ENCODE measurements at places on chromosomes 12 and 14. TPM values are rescaled to one million over a fixed set of nuclear protein-coding genes. Genes with fewer than 3 reads are reported as not detected.

Gene SYNDIG1L
- not detected for total RNA-seq

Gene CBLN3
- 2.0 TPM for total RNA-seq

Gene PDE3A
- total RNA-seq: 0.12 TPM

Gene DDN
- total RNA-seq: 8.1 TPM

Gene PAPLN
- total RNA-seq: 9.6 TPM

Gene REM2
- 0.47 TPM for total RNA-seq

Gene LRTM2
- total RNA-seq: 0.07 TPM

Gene MANSC1
- 0.20 TPM for total RNA-seq

Gene TXNRD1
- 327 TPM for total RNA-seq

GRCh38 chr14:81087230-81087629 is 131.8 kb downstream of the TSHR start:
- DNase-seq: no peak

GRCh38 chr12:22744197-22744596 is 119.2 kb downstream of the ETNK1 start:
- DNase-seq: no peak

DNA sequence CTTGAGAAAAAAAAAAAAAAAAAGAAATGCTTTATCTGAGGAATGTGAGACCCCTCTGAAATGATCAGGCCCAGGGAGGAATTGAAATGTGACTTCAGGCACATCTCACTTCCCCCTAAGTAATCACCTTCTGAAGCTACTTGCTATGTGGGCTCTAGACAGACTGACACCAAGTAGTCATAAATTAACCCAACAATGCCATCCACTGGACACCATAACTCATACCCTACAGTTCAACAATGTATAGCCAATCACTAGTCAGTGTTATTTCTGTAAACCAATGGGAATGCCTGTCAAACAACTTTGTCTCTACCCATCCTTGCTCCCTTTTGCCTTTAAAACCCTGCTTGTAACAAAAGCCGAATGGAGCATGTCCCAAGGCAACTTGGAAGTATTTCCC is 182.7 kb upstream of the TMPO start:
- no peak for DNase-seq

DNA sequence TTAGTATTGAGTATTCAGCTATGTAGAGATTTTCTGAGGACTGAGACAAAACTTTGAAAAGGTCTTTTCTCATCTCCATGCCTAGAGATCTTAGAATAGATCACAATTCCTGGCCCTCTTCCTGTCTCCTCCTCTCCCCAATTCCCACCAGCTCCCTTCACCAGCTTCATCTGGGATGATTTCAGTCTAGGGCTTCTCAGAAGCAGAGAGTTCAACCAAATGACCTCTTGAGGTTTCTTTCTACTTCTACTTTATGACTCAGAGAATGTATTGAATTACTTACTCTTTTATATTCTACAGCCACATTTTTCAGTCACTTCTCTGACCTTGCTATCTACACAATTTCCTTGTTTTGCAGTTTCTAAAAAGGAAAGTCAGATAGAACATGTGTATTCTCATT is 19.4 kb upstream of the SNX6 start:
- DNase-seq: no peak

DNA sequence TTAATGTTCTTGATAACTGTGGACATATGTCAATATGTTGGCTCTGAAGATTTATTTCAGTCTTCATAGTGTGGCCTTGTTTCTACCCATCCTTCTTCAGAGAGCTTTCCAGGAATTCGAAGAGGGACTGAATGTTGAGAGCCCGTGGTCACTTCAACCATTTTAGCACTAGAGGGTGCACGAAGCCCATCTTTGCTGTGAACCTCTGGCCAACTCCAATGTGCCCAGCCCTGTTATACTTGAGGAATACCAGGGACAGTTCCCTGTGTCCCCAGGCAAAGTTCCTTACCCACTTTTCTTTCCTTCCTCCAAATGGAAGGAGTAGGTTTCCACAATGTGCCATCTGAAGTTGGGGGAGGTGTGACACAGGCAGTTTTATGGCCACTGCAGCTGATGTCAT is 603.5 kb downstream of the RPL10L start:
- peak; percentile 39 for DNase-seq

GRCh38 chr14:89588840-89589296 is 171.8 kb upstream of the FOXN3 start:
- no peak for DNase-seq

DNA sequence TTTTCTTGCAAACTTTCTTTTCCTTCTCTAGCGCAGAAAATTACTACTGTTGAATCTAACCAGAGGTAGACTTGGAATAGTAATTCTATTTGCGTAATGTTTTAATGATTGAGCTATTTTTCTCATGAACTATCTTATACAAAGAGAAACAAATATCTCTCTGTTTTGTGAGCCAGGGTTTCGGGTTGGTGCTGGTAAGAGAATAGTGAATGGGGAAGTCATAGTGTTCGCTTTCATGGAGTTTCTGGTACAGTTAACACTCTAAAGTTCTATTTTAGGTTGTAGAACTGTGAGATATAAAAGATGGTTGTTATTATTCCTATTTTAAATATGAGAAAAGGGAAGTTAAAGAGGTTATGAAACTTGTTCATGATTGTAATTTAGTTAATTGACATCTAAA is 6.6 kb downstream of the CLEC1B start:
- no peak for DNase-seq

DNA sequence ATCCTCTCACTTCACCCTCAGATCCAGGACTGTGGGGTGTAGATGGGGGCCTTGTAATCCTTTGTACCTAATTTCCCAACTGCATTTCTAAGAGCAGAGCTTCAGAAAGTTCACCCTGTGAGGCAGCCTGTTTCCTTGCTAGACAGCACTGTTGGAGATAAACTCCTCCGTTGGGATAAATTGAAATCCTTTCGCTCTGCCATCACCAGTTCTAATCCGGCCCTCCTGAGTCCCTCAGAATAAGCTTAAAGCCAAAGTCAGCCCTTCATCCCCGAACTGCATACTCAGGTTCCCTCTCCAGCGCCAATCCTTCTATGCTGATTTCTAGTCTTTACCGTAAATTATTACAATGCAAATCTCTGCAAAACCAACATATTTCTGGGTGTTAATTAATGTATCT is 114.7 kb downstream of the PRMT8 start:
- DNase-seq: no peak

DNA sequence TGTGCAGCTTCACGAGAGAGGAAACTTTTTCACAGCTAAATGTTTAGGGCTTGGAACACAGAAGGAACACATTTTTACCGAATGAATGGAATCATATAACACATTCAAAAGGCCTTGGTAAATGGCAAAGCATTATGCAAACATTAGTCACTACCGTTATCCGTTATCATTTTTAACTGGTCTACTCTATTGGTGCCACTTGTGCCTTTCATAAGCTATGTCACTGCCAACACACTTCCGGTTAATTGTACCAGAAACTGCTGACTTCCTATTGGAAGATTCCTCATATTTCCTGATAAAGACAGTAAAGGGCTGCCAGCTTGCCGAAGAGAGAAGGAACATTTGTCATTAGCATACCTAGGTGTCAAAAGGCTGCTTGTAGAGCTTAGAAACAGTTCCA is 169.2 kb downstream of the APAF1 start:
- DNase-seq: no peak

- no peak for DNase-seq
Measured at GRCh38 chr12:112932485-112933128, 5.7 kb upstream of the OAS3 start.

DNA sequence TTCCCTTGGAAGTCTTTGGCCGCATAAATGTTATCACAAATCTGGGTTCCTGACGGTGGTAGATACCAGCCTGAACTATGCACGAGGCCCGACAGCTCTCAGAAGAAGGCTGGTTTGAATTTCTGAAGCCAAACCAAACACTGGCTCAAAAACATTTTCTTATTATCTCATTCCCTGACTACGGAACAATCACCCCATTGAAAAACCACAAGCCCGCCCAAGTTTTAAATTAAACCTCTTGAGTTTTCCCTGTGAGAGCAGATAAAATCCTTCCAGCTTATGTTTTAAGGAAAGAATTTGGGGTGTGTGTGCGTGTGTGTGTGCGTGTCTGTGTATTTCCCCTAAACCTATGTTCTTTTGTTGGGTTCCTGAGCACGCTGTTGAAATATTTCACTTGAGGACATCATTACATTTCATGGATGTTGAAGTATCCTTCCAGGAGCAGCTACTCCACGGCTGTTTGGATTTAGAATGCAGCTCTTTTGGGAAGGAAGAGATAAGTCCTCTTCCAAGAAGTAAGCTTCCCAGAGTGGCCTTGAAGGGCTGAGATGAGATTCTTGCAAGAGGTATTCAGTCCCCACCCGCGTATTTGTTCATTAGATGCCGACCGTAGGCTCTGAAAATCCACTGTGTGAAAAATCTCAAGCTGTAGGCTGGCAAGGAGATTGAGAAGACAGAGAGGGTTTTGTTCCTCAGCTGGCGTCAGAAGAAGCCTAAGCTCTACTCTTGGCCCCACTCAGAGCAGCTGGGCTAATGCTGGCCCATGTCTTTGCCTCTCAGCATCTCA is 131.0 kb upstream of the NCOR2 start:
- DNase-seq: no peak

GRCh38 chr14:67641902-67642749 is 22.4 kb downstream of the ARG2 start:
- no peak for DNase-seq

GRCh38 chr12:89756585-89757398 is 48.2 kb upstream of the ATP2B1 start:
- peak; percentile 89 for DNase-seq

DNA sequence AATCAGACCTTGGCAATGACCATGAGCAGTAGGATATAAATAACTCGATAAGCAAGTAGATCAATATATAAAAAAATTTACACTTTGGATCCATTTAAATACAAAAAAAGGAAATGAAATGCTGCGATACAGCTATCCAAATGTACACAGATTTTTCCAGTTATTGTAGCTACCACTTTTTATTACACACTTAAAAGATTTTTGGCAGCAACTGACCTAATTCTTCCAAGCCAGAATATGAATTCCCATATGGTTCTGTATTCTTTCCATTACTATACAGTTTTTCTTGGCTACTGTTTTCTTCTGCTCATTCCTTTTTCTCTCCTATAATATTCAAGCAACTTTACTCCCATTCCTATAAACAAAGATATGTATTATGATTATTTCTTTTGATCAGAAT is 52.2 kb downstream of the TMTC1 start:
- DNase-seq: no peak

DNA sequence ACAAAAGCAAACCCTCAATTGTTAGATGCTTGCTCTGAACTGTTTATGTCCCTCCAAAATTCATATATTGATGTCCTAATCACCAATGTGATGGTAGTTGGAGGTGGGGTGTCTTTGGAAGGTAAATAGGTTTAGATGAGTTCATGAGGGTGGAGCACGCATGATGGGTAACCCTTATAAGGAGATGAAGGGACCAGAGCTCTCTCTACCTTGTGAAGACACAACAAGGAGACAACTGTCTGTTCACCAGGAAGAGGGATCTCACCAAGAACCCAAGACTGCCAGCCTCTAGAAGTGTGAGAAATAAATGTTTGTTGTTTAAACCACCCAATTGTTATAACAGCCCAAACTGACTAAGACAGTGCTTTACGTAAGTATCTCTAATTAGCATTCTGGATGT is 27.0 kb downstream of the DHRS2 start:
- no peak for DNase-seq

DNA sequence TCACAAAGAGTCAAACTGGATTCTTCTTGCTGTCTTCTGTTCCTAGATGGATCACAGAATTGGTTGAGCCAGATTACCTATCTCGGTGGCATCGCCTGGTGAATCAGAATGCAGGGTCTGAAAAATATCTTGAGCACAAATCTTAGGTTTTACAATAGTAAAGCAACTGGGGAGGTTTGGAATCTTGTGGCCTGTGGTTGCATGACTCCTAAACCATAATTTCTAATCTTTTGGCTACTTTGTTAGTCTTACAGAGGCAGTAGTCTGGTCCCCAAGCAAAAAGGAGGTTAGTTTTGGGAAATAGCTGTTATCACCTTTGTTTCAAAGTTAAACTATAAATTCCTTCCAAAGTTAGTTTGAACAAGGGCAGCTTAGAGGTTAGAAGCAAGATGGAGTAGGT is 1488.5 kb upstream of the FLRT2 start:
- no peak for DNase-seq

DNA sequence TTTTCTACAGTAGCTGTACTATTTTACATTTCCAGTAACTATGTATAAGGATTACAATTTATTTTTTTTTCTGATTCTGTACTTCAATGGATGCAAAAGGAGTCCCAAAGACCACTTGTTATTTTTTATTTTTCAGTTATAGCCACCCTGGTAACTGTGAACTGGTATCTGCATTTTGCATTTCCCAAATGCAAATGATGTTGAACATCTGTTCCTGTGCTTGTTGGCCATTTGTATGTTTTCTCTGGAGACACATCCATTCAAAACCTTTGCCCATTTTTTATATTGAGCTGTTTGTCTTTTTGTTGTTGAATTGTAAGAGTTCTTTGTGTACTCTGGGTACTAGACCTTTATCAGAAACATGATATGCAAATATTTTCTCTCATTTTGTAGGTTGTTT is 485.6 kb downstream of the LRIG3 start:
- DNase-seq: no peak

GRCh38 chr14:105974902-105975301 is 448.5 kb downstream of the TMEM121 start:
- DNase-seq: peak; percentile 8

GRCh38 chr12:88299567-88300101 is 157.5 kb downstream of the TMTC3 start:
- peak; percentile 34 for DNase-seq

GRCh38 chr14:99363616-99364290 is 91.8 kb upstream of the BCL11B start:
- no peak for DNase-seq

DNA sequence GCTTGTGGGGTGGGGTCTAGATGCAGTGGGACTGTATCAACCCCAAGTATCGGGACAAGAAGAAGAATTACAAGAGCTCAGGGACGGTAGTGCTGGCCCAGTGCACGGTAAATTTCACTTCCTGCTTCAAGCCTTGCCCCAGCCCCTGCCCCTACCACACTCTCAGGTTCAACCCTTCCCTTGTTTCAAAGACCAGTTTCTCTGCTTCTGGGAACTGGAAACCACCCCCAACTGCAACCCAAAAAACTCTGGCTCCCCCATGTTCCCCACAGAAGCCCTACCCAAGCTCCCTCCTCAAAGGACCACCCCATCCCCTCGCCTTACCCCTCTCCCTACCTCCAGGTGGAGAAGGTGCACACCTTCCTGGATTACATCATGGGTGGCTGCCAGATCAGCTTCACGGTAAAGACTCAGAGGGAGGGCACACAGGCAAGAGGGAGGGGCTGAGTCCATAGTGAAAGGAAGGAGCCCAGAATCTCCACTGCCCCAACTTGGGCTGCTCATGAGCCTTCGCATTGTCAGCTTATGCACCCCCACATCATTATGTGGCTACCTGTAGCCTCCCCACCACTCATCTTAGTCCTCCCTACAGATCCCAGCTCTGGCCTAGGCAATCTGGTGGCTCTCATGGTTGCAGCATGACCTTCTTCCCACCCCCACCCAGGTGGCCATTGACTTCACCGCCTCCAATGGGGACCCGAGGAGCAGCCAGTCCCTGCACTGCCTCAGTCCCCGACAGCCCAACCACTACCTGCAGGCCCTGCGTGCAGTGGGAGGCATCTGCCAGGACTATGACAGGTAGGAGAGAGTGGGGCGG is 4.3 kb downstream of the CPNE6 start:
- no peak for DNase-seq

All from HCT116 (cell line).